ENCODE measurements at places on chromosomes 6 and 20.

DNA sequence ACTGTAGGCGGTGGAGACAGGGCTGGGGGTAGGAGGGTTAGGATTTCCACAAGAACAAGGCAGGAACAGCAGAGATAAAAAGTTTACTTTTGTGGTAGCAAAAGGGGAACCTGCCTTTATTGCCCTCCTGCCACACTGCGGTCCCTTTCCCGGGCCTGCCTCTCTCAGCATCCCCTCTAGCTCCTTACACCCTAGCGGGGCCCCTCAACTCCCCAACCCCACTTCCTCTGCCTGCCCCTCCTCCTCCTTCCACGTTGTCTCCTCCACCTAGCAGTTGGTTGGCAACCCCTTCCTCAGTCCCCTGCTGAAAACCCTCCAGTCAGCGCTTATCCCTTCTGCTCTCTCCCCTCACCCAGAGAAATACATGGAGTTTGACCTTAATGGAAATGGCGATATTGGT lies 714 bp downstream of the AIF1 start:
- DNase-seq: no peak

GRCh38 chr20:43915211-43916072 lies 790 bp downstream of the TOX2 start:
- DNase-seq: no peak

DNA sequence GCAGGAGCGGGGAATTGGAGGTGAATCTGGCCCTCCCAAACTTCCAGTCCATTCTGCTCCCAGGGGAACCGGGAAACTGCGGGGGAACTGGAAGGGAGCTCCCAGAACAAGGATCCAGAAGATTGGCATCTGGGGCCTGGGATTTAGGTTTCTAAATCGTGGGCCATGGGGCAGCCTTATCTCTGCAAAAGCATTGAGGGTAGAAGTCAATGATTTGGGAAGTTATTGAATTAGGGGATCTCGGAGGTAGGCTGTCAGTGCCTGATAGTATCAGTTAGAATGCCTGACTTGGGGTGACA lies 45.1 kb downstream of the HNF4A start:
- no peak for DNase-seq

DNA sequence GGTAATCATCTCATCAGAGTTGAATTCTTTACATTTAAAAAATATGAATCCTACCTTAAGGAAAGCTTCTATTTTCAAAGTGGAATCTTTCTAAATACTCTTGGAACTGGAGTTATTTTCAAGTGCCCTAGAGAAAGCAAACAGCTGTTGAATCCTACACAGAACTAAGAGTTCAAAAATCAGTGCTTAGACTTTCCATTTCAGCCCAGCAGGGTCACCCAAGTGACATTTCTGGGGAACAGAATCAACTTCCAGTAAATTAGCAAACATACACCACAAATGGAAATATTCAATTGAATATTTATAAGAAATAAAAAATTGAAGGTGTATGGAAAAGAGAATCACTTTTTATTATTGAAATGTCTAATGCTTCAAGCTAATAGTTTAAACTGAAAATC lies 427.7 kb upstream of the NOX3 start:
- no peak for DNase-seq

DNA sequence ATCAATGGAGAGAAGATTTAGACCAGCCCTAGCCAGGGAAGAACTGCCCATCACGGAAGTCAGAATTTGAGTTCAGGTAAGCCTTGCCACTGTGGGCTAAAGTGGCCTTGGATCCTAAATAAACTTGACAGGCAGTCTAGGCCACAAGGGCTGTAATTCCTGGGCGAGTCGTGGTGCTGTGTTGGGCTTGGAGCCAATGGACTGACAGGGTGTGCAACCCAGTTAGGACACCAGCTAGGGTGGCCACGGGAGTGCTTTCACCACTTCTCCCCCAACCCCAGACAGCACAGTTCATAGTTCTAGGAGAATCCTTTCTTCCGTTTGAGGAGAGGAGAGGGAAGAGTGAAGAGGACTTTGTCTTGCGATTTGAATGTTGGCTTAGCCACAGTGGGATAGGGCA lies 422.4 kb downstream of the DOK5 start:
- DNase-seq: no peak

GRCh38 chr20:10511170-10511508 lies 76.0 kb downstream of the SLX4IP start:
- DNase-seq: no peak

DNA sequence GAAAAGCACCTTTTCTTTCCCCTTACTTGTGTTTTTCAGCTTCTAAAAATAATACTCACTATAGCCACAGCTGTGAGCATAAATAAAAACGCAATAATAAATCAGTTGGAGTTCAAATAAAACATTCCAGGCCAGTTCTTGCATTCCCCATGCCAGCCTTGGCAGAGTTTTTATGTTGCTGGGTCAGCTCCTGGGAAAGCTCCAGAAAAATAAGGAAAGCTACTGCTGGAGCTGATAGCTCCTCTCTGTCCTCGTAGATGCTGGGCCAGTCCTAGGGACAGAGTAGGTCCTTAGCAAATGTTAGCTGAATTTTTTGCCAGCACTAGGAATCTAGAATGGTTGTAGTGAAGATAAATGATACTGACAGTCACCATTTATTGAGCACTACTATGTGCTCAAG lies 389.0 kb upstream of the SYNCRIP start:
- DNase-seq: no peak

DNA sequence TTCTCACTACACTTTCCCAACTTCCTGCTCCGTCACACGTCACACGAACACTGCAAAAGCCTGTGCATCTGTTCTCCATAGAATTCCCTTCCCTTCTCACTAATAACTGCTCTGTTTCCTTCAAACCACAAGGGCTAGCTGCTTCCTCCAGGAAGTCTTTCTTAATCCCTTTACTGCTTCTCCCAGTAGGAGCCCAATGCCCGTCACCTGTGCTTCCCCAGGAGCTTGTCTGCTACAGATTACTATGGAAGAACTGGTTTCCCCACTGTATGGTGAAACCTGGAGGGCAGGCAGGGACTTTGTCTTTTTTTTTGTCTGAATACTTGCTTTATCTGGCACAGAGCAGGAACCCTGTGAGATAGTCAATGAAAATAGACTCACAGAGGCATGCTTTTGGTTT lies 444.7 kb upstream of the MAP3K7 start:
- no peak for DNase-seq

- DNase-seq: no peak
These were observed 828.2 kb upstream of the MAP3K7 start for GRCh38 chr6:91415031-91415605.

DNA sequence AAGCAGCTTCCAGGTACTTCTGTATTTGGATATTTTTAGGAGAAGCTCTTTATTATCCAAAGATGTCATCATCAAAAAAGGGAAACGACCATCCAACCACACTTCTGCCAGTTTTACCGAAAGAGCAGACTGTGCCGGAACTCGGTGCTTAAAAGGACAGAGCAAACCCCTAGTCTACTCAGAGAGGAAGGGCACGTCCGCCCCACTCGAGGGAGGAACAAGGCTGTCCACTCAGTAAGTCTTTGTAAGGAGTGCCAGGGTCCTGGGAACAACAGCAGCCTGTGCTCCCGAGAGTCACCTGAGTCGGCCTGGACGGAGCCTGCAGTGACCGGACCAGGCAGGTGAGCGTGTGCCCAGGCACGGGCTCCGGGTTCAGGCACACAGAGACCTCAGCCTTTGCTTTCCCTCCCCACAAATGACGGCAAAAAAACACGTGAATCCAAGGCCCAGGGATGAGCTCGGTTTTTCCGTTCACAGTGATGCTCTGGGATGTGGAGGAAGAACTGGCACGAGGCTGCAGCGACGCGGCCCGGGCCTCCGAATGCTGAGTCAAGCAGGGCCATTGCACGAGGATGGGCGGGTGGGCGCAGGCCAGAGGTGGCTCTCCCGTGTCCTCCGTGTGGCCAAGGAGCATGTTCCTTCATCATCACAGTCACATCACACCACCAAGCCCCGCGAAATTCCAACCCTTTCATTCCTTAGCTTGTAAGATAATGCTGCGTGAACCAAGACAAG lies 17.4 kb upstream of the SLCO4A1 start:
- DNase-seq: no peak

GRCh38 chr6:441126-441920 lies 49.8 kb downstream of the IRF4 start:
- DNase-seq: no peak

DNA sequence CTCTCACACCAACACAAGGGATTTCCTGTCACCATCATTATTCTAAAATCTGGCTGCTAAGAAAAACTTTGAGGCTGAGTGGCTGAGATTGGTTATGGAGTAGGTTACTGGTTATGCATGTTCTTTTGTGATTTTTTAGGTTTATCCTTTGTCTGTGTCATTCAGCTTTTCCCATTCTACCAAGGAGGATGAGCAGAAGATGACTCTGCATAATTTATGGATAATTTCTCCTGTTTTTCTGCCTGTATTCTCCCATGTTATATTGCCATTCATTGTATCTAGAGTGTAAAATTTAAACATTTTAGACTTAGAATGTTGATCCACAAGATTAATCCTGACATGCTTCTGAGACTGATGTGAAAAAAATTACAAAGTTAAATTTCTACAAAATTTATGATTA lies 67.8 kb downstream of the SOBP start:
- DNase-seq: no peak

GRCh38 chr20:38132156-38132909 lies 32.7 kb downstream of the TGM2 start:
- DNase-seq: no peak

DNA sequence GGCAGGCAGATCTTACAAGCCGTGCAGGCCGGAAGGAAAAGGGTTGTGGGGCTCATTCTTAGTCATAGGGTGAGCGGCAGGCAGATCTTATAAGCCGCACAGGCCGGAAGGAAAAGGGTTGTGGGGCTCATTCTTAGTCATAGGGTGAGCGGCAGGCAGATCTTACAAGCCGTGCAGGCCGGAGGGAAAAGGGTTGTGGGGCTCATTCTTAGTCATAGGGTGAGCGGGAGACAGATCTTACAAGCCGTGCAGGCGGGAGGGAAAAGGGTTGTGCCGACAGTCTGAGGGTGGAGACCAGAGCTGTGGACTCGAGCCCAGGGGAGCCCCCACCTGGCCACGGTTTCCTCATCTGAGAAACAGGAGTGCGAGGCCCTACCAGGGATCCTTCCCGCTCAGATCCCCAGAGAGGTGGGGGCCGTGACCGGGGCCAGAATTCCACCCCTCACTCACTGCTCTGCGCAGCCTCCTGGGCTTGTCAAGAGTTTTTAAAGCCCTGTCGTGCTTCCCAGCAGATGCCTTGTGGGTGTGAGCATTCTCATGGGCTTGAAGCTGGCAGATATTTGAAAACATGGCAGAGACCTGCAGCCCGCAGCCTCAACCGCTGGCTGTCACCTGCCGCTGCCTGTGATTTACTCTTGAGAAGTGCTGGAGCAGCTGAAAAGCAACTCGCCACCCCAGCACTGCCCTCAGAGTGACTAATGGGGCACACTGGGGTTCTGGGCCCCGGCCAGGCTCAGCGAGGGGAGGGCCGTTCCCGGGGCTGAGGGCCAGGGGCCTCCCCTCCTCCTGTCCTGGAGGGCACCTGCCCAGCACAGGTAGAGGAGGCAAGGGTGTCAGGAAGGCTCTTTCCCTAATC lies 31.9 kb downstream of the NTSR1 start:
- DNase-seq: no peak

GRCh38 chr20:17960927-17961586 lies 7.5 kb downstream of the SNX5 start:
- DNase-seq: no peak

GRCh38 chr6:35206346-35206745 lies 7.4 kb upstream of the SCUBE3 start:
- DNase-seq: no peak

- no peak for DNase-seq
These were observed 27.8 kb upstream of the TMEM14A start for GRCh38 chr6:52643158-52643557.

DNA sequence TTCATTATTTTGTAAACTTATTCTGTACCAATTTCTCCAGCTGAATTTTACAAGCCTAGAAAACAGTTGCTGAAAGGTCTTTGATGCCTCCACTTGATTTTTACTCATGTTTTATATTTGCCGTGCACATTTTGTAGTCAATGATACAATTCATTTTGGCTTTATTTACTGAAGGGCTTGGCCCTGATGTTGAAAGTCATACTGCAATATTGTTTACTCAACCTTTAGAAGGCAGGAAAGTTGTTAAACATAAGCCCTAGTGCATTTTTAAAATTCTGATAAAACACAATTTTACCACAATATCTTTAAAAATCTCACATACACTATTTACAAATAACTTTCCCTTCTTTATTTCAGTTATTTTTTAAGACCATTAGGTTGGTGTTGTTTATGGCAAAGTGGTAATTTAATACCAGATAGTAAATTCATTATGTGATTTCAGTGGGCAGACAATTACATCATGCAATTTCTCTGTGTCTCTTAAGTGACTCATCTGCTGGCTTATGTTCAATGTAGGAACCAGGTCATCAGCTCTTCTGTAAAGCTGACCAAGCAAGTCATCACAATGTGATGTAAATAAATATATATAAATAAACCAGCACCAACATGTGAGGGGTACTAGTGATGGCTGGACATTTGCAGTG lies 121.1 kb upstream of the SLC35B3 start:
- DNase-seq: peak; percentile 79

- no peak for DNase-seq
These were observed 236.8 kb upstream of the MAN1A1 start for GRCh38 chr6:119586250-119586882.

GRCh38 chr6:56849896-56850295 lies 105.0 kb upstream of the BEND6 start:
- DNase-seq: peak; percentile 15

GRCh38 chr6:130848945-130849344 lies 21.7 kb downstream of the SMLR1 start:
- DNase-seq: no peak

DNA sequence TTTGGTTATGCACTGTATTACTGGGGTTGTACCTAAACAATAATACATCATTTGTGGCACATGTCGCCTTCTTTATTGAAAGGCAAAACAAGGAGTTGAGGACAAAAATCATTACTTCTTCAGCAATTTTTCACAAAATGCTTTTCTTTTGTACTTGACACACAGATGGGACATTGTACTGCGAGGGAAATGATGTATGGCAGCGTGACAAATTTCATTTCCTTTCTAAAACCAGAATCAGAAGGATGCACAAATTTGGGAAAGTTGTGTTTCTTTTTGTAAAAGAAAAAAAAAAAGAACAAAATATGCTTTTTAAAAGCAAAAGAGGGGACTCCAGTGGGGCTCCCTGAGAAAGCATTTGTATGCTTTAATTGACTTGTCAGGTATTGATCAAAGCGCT lies 394.0 kb upstream of the SLC35B3 start:
- no peak for DNase-seq

- DNase-seq: peak; percentile 86
These were observed 15.8 kb upstream of the FAM8A1 start for GRCh38 chr6:17584241-17584803.

GRCh38 chr20:4006640-4007039 lies 8.7 kb downstream of the RNF24 start:
- DNase-seq: no peak

DNA sequence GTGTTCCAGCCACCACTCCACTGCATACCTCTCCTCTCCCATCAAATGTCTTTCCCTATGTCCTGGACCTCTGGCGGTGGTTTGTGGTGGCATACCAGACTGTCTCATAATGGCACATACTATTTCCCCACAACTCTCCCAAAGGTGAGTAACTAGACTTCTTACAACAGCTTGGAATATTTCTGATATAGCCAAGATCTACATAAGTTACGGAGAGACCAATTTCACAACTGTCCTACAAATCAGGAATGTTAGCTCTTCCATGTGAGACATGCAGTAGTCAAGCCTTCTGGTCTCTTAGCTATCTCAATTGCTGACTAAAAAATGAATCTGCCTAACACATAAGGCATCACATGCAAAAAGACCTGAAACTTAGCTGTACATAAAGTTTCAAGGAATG lies 588.9 kb downstream of the RNF144B start:
- DNase-seq: no peak

All from kidney glomerular epithelial cell (primary cell).